ENCODE measurements at places on chromosomes 2 and 18.

DNA sequence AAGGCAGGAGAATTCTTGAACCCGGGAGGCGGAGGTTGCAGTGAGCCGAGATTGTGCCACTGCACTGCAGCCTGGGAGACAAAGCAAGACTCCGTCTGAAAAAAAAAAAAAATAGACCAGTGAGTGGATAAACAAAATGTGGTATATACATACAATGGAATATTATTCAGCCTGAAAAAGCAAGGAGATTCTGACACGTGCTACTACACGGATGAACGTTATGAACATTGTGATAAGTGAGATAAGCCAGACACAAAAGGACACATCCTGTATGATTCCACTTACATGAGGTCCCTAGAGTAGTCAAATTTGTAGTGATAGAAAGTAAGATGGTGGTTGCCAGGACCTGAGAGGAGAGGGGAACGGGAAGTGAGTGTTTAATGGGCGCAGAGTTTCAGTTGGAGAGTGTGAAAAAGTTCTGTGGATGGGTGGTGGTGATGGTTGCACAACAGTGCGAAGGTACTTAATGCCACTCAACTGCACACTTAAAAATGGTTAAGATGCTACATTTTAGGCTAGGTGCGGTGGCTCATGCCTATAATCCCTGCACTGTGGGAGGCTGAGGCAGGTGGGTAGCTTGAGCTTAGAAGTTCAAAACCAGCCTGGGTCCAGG, 38.3 kb downstream of the NIFK start:
- DNase-seq = no peak

- no peak for DNase-seq
These were observed 266.8 kb downstream of the ALPK2 start for GRCh38 chr18:58362027-58362575.

DNA sequence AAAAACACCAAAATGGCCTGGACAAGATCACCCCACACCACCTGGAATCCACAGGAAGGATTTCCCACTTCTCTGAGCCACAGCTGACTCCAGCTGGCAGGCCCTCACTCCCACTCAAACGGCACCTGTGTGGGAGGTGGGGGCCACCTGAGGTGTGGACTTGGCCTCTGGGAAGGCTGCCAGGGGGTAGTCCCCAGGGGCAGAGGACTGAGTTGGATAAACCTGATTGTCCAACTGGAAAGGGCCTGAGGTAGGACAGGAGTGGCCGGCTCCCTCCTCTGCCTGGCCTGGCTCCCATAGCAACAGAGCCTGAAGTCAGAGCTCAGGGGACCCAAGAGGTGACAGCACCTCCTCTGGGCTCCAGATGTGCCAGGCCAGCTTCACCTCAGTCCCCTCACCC, 300.2 kb downstream of the CELF4 start:
- no peak for DNase-seq

- DNase-seq = no peak
These were observed 167.5 kb downstream of the SLC39A10 start for GRCh38 chr2:195824478-195824877.

- DNase-seq = no peak
These were observed 29.0 kb downstream of the PTPN4 start for GRCh38 chr2:119788752-119789151.

DNA sequence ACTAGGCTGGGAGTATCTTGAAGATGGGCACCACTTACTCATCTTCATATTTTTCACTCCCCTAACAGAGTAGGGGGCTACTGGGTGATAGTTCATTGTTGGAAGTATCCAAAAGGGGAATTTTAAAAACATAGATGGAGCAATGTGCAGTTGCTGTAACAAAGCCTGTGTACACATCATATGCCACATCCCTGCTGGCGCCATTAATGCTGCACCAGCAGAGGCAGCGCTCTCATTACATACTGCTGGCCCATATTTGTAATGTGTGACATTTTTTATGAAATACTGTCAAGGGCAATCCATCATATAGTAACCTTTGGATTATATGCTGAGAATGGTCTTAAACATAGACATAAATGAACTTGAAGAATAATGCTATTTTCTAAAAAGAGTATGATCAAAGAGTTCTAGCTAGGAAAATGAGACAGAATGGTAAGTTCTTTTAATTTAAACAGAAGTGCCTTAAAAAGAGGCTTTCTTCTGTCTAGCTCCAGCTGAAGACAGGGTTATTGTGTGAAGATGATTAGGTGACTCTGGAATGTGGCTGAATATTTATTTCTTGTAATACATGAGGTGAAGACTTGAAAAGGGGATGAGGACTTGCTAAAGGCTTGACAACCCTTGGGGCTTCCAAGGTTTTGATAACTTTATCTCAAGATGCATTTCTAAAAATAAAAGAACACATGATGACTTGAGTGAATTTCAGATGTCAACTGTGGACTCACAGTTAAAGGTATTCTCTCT, 2.4 kb upstream of the TMEM178A start:
- DNase-seq = no peak

Data from brain (organoid and tissue), 16 donors.